ENCODE measurements at places on chromosomes 7 and 10.

DNA sequence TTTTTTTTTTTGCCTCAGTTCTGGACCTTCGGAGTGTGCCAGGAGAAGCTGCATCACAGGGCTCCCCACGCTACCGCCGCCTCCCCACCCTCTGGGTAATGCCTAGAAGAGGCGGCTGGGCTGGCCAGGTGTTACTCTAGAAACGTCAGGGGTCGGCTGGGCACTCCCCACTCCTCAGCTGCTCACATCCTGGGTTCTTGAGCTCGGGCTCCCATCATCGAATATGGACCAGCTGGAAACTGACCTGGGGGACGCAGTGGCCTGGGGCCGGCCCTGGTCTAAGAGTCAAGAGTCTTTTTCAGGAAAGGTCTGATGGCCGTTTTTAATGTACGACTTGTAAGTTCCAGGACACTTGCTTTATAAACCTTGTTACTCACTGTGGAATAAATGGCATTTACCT, 326.5 kb downstream of the WDR37 start:
- DNase-seq = no peak

DNA sequence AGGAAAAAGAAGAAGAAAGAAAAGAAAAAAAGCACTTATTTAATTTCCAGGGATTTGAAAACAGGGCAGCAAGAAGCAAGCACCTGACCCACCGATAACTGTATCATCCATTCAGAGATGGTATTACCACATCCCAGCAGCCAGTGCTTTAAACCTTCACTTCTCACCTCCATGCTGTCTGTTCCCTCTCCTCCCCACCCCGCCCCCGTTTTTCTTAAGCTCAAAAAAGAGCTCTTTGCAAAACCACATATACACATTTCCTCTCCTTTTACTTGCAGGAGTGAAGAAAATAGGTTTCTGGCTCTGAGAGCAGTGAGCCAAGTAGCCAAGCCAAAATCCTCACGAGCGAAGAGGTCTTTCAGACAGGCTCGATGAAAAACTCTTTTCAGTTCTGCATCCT, 2.2 kb downstream of the STOX1 start:
- no peak for DNase-seq

DNA sequence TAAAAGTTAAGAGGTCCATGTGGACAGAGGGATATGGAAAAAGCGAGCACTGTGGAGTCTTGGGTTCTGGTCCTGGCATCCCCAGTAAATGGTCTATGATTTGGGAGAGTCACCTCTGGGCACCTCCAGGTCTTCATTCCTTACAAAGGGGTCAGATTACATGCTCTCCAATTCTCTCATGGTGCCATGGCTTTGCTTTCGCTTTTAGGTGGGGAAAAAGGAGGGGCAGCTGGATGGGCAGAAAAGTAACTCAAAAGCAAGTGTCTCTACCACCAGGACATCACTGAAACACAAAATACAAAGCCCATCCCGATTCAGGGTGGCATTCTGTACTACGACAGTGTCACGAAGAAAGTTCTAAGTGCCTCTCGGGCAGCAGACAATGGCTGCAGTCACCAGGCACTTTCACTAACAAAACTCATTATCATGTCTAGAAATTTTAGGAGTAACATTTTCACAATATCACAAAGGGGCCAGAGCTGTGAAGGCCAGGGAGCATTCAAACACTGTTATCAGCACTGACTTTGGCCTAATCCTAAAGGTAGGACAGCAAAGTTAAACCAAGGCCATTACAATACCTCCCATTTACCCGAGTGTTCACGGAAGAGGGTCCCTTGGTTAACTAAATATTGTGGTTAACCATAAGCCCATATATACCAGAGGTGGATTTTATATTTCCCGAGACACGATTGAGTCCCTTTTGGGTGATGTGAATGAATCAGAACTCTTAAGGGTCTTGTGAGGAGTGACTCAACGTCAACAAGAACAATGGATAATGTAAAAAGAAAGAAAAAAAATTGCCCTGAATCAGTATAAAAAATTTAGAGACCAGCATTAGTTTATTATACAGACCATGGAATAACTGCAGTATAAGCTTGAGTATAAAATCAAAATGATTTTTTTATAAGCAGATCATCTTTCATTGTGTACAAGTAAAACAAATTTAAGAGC, 2.5 kb downstream of the PSAP start:
- DNase-seq = no peak

GRCh38 chr7:16189026-16189715, 232.2 kb downstream of the CRPPA start:
- DNase-seq = no peak

- DNase-seq = no peak
These were observed 193.2 kb downstream of the AGMO start for GRCh38 chr7:15368653-15369052.

GRCh38 chr7:125059861-125060456, 130.3 kb upstream of the POT1 start:
- no peak for DNase-seq

GRCh38 chr7:25517906-25518305, 289.6 kb upstream of the NPVF start:
- no peak for DNase-seq

- DNase-seq = no peak
These were observed 71.7 kb upstream of the TPK1 start for GRCh38 chr7:144907577-144907976.

DNA sequence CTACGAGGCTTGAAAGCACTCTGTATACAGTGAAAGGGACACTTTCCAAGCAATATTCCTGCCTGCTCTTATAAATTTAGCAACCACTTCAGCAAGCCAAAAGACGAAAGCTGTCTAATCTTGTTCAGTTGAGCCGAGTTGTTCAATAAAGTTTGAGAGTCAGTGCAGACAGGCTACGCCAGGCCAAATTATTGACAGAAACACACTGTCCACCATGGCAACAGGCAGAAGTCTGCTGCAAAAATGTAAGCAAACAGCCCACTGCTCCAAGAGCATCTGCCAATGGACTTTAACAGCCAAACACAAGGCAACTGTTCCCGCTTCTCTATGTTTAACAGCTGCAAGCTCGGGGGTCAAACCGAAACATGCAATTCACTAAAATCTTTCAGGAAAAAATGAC, 85.7 kb downstream of the GLI3 start:
- DNase-seq = no peak

DNA sequence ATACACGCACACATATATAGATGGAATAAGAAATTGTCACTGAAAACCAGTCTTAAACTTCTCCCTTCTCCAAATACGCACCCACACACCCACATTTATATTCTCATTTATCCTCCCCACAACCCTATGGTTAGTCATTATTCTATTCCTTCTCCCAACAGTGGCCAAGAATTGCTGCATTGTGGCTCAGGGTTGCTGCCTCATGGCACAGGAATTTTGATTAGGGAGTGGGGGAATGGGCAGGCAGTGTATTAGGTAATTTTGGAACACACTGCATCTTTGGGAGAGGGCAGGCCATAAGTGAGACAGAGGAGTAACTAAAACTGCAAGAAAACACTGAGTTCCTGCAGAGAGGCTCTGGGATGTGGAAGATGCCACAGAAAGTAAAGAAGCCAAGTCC, 35.7 kb downstream of the NAPEPLD start:
- DNase-seq = no peak

DNA sequence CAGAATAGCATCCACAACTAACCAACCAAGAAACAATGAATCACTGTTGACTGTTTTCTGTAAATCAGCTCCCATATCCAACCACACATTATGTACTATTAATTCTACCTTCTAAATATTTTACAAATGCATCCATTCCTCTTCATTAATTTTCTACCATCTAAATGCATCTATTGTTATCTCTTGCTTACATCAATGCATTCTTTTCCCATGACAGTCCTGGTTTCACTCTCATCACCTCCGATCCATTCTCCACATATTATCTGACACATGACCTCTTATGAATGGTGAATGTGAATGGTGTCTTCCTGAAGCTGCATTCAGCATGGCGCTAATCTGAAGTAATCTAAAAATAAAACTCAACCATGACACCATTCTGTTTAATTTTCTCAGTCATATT, 153.8 kb upstream of the CALCR start:
- no peak for DNase-seq

GRCh38 chr7:50470250-50471163, 20.4 kb upstream of the FIGNL1 start:
- DNase-seq = no peak

- no peak for DNase-seq
These were observed 274.6 kb upstream of the ZNF32 start for GRCh38 chr10:43923328-43923727.

- DNase-seq = no peak
These were observed 16.7 kb upstream of the ABCC2 start for GRCh38 chr10:99765672-99766301.

GRCh38 chr10:86721232-86721631, 35.2 kb upstream of the BMPR1A start:
- DNase-seq = no peak

Measured in stimulated activated CD8-positive, alpha-beta memory T cell treated with anti-CD3 and anti-CD28 coated beads, Interleukin-4, amount 100 ng/mL, for 1 hour (primary cell).